ENCODE measurements at places on chromosomes 5 and 9. TPM values are rescaled to one million over a fixed set of nuclear protein-coding genes. Genes with fewer than 3 reads are reported as not detected.

DNA sequence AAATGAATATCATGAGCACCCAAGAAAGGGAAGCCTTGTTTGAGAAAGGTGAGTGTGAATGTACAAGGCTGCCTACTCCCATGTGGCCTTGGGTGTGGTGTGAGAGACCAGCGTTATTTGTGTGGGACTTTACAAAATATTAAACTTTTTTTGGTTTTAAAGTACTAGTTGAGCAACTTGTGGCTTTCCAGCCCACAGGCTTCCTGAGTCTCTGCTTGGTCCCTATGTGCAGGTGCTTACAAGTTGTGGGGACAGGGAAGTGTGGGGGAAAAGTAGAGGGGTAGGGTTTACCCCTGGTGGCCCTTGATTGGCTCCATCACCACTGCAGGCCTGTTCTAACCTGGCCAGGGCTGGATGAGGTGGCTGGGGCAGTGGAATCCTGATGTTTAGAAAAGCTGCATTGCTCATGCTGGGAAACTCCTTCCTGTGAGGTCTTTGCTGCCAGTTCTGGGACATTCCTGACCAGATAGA, 19.7 kb downstream of the PTTG1 start:
- DNase-seq = no peak

- DNase-seq = no peak
These were observed 3.7 kb upstream of the ASS1 start for GRCh38 chr9:130441031-130441430.

- DNase-seq = peak; percentile 86
These were observed 49.0 kb upstream of the DPYSL3 start for GRCh38 chr5:147558826-147559225.

DNA sequence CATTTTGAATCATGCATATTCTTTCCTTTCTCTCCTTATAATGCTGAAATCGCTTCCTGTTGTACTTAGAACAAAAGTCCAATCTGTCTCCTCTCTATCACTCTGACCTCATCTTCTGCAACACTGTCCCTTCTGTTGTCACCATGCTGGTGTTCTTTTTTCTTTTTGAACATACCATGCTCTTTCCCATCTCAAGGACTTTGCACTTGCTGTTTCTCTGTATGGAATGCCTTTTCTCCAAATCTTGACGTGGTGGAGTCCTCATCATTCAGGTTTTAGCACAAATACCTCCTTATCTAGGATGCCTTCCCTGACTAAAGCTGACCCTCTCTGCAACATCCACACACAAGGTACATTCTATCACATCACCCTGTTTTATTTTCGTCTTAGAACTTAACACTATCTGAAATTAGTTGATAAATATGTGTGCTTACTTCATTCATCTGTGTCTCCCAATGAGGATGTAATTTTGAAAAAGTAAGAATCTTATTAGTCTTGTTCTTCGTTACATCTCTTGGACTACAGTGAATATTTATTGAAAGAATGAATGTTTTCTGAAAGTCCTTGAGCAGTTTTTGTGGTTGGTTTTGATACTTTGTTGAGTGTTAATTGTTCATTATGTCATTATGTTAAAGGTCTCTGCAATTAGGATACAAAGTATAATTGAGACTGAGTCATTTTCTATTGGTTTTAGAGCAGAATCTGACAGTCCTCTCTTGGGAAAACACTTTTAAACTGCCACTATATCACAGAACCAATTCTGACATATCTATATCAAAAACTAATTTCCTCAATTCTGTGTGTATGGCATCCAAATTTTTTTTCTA, 145.3 kb upstream of the RASA1 start:
- DNase-seq = no peak

GRCh38 chr5:137090151-137090550, 409.0 kb downstream of the SPOCK1 start:
- DNase-seq = no peak

DNA sequence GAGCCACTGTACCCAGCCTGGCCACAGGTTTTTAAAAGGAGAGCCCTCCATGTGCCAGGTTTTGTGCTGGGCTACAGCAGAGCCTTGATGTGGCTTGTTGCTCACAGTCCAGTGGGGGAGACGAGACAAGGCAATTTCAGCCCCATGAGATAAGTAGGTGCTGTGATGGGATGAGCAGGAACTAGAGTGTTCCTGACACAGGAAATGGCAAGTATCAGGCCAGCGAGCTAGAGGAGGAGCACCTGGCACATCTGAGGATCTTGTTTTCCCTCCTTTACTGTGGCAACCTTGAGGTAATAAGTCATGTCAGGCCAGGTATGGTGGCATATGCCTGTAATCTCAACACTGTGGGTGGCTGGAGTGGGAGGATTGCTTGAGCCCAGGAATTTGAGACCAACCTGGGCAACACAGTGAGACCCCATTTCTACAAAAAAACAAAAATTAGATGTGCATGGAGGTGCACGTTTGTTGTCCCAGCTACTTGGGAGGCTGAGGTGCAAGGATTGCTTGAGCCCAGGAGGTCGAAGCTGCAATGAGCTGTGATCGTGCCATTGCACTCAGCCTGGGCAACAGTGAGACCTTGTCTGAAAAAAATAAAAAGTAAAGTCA, 3.8 kb upstream of the ZDHHC12 start:
- no peak for DNase-seq

- no peak for DNase-seq
These were observed 178.3 kb downstream of the CWC27 start for GRCh38 chr5:64947031-64947430.

DNA sequence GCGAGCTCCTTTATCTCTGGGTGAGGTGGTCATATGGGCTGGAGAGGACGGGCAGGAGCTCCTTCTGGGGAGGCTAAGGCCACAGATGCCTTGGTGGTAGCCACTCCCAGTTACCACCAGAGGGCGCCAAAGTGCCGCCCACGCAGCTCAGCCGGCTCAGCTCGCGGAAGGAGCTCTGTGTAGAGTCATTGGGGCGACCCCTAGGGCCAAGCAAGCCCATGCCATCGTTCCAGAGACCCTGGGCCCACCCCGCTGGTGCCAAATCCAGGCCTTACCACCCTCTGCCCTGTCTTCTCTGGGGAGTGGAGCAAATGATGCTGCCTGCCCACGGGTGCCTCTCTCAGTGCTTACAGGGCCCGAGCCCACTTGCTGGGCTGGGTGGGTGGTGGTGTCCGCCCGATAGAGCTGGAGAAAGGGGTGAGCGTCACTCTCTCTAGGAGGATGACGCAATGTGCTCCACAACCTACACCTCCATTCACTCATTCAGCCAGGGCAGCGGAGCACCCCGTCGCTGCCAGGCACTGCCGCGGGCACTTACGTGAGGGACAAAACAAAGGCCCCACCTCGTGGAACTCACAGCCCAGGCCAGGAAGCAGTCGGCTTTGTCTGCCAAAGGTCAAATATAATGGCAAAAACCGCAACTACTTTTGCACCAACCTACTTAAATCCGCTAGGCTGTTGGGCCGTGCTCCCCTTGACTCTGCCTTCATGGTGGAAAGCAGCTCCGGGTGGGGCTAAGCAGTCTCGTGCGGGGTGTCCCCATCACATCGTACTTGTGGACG, 13.8 kb downstream of the TSPAN17 start:
- DNase-seq = peak; percentile 93

- DNase-seq = no peak
These were observed 17.6 kb downstream of the SLCO6A1 start for GRCh38 chr5:102481054-102481715.

- DNase-seq = no peak
These were observed 19.5 kb downstream of the BTNL3 start for GRCh38 chr5:181008136-181008535.

DNA sequence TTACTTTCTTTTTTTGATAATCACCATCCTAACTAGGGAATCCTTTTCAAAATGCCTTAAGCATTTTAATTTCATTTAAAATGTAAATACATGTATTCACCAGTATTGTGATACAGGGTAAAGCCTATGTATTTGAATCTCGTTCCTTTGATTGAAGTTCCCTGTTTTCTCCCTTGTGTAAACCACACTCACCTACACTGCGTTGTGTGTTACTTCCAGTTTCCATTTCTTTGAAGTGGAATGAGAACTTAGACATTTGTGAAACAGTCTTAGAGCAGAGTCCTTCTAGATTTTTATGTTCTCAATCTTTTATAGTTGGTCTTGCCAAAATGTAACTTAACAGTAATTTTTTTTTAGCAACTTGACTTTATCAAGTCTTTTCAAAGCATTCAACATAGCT, 101.4 kb downstream of the ZNF462 start:
- no peak for DNase-seq

DNA sequence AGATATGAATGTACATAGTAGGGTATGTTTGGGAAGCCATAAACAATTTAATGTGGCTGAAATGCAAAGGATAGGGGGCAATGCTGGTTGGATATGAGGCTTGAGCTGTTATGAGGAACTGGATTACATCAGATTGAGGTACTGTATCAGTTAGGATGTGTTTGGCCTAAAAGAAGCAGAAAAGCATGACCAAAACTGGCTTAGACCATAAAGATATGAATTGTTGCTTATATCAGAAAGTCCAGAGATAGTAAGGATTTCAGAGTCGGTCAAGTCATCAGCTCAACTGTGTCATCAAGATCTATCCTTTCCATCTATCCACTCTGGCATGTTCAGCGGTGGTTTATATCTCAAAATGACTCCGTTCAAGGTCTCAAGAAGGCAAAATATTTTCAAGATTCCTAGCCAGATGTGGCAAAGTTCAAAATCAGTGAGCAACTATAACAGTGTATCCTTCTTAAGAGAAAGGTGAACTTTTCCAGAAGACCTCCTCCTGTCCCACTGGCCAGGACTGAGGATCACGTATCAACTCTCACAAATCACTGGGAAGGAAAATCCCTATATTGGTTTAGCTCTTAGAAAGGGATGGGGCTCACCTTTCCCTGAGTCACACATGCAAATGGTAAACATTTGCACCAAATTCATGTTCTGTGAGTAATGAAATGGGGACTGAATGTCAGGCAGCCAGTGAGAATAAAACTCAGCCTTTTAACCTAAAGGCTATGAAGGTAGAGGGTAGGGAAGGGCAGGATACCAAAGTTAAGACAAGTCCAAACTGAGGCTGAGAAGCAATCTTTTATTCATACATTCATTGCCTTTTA, 257.8 kb downstream of the TRIM32 start:
- DNase-seq = no peak

DNA sequence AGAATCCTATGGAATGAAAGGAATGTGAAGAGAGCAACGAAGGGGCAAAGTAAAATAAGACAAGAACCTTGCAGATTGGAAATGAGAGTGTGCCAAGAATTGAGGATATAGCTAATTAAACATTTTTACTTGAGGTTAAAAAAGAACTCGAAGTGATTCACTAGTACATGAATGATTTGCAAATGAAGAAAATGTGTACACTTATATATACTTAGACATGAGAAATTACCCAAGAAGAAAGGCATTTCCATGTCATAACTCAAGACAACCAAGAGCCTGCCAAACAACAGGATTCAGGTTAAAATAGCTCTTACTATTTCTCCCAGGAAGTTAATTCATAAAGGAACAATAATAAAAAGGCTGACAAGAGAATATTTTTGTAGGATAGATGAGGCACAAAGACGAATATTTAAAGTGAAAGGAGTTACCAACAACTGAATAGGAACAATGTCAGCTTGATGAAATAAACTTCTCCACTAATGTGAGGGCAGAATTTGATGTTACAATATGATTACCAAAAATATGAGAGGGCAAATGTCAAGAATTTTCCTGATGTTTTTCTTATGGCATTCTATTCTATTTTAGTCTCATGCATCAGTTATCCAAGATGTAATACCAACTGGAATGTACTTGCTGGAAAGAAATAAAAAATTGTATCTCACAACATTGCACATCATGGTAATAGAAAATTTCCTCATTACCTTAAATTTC, 18.9 kb upstream of the NPR3 start:
- DNase-seq = no peak

DNA sequence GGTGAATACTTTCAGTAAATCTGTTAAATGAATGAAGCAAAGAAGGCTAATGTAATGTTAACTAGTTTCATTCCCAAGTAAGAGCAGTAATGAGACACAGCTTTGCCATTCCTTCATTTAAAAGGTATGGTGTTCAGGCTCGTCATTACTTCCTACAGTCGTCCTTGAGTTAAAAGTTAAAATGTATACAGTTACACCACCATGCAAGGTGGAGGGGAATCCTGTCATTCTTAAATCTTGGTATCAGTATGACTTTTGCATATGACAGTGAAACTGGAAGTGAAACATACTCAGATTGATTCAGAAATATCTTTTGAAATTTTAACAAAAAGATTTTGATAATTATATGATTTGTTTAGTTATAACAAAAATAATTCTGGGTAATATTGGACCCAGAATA, 25.9 kb downstream of the MTRR start:
- DNase-seq = no peak

- DNase-seq = peak; percentile 86
These were observed 120.5 kb downstream of the FBXL7 start for GRCh38 chr5:15620501-15620900.

DNA sequence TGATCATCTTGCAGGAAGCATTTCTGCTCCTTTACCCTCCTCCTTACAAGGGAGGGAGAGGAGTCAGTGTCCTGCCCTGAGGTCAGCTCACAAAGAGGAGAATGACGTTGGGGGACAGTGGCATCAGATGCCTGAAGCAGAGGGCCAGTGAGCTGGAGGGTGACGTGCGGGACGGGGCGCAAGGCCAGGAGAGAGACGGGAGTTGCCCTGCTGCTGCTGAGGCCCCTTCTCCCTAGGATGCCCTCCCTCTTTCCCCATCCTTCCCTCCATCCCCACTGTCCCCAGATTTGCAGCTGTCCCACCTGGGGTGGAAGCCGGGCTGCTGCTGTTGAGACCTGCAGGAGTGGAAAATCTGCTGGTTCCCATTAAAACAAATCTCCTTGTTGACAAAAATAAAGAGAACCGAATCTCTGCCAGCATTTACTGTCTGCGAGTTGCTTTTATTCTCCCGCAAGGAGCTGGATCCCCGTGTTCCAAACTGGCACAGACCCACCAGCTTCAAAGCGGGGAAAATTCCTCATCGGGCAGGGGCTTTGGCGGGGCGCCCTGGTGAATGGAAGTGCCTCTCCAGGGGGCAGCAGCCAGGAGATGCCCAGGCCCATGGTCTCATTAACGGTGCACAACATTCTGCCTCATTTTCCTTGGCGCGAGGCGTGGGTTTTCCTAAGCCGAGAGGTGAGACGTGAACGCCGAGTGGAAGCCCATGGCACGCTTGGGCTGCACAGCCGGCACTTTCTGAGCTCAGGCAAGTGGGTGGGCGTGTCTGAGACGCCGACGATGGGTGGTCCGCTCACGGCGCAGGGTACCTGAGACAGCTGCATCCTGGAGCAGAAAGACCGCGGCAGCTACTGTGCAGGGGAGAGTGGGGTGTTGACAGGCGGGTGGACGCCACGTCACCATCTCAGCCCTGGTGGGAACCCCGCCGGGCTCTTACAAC, 13.9 kb upstream of the COL5A1 start:
- DNase-seq = peak; percentile 71

Gene SPINK4
- total RNA-seq = not detected

Gene MSMP
- 1.7 TPM for total RNA-seq

Gene PFN3
- not detected for total RNA-seq

Gene DUSP1
- 445 TPM for total RNA-seq

Gene CEP78
- total RNA-seq = 9.9 TPM

Gene CNTFR
- total RNA-seq = 7.0 TPM

Gene PCDHB4
- 5.2 TPM for total RNA-seq

Gene KCNIP1
- 0.79 TPM for total RNA-seq

Gene PTBP3
- total RNA-seq = 42.5 TPM

Gene ADCY2
- 15.1 TPM for total RNA-seq

Gene OBP2B
- total RNA-seq = not detected

Gene FREM1
- total RNA-seq = 3.3 TPM

Gene EQTN
- not detected for total RNA-seq

Gene CTNND2
- total RNA-seq = 0.46 TPM

Gene CCL21
- total RNA-seq = 143 TPM

Data from posterior vena cava (tissue), 2 donors.